Fibroblast of the aortic adventitia (primary cell): ENCODE measurements at places on chromosomes 4 and X. TPM values are rescaled to one million over a fixed set of nuclear protein-coding genes. Genes with fewer than 3 reads are reported as not detected.

SCFD2 gene
- total RNA-seq = 36.7 and 69.2 TPM in 2 replicates

TAF7L gene
- total RNA-seq = 0.63 and 0.98 TPM in 2 replicates

NR3C2 gene
- total RNA-seq = 2.4 and 4.7 TPM in 2 replicates

PF4V1 gene
- total RNA-seq = not detected in 2 replicates

SPARCL1 gene
- not detected in 2 replicates for total RNA-seq

NXF2B gene
- total RNA-seq = not detected in 2 replicates

IRS4 gene
- not detected in 2 replicates for total RNA-seq

BDH2 gene
- total RNA-seq = 31.2 and 38.7 TPM in 2 replicates

MAGED1 gene
- 226 and 388 TPM in 2 replicates for total RNA-seq

GAGE12F gene
- total RNA-seq = not detected in 2 replicates

RAB9B gene
- total RNA-seq = 1.9 and 2.6 TPM in 2 replicates

SASH3 gene
- not detected in 2 replicates for total RNA-seq

CFAP99 gene
- not detected in 2 replicates for total RNA-seq

SYP gene
- total RNA-seq = 0.16 and 0.18 TPM in 2 replicates

ADH1A gene
- total RNA-seq = 0.27 TPM in 1 of 2 replicates, not detected in the other

TTC29 gene
- 0.81 TPM in 1 of 2 replicates, not detected in the other for total RNA-seq

IQCM gene
- total RNA-seq = 0.16 and 0.27 TPM in 2 replicates

F8A2 gene
- not detected in 2 replicates for total RNA-seq

MAPK10 gene
- total RNA-seq = 48.2 and 69.6 TPM in 2 replicates

GUCY1B1 gene
- total RNA-seq = 2.0 and 7.0 TPM in 2 replicates

GPRIN3 gene
- total RNA-seq = under 0.01 and 0.49 TPM in 2 replicates

CPEB2 gene
- 16.8 and 45.6 TPM in 2 replicates for total RNA-seq

IL9R gene
- not detected in 2 replicates for total RNA-seq

DDIT4L gene
- 10.8 and 17.7 TPM in 2 replicates for total RNA-seq

VCX3A gene
- total RNA-seq = not detected in 2 replicates

PSAPL1 gene
- not detected in 2 replicates for total RNA-seq

CCSER1 gene
- under 0.01 TPM in 1 of 2 replicates, not detected in the other for total RNA-seq

PDE5A gene
- 29.3 and 146 TPM in 2 replicates for total RNA-seq

ERAS gene
- total RNA-seq = not detected in 2 replicates
